Gastroesophageal sphincter (tissue), 4 donors: ENCODE measurements at places on chromosomes 11 and 22. TPM values are rescaled to one million over a fixed set of nuclear protein-coding genes. Genes with fewer than 3 reads are reported as not detected.

The H19 gene
- total RNA-seq, result 406 TPM

DNA sequence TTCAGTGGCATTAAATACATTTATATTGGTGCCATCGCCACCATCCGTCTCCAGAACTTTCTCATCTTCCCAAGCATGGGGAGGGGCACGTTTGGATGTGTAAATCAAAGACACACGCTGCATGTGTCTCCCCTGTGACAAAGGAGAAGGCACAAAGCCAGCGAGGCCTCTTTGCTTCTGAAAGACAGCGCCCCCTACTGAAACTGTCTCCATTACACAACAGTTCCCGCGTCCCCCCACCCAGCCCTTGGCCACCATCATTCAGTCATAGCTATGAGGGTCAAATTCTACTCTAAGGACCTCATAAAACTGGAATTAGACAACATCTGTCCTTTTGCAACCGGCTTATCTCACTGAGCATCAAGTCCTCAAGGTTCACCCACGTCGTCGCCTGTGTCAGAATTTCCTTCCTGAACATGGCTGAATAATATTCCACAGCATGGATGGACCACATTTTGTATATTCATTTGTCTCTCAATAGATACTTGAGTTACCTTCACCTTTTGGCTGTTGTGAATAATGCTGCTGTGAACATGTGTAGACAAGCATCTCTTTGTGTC, 64.8 kb downstream of the IGF2 start:
- H3K27ac ChIP-seq, result no peak overlapping the region
- no peaks in the 10 kb centered on the region for H3K4me1 ChIP-seq
- no peaks in the 10 kb centered on the region for H3K36me3 ChIP-seq
- peaks cover 51% of the 10 kb centered on the region for H3K27me3 ChIP-seq
- no peak overlapping the region for H3K4me3 ChIP-seq

- H3K4me3 ChIP-seq, result no peak overlapping the region
- no peaks in the 10 kb centered on the region for H3K36me3 ChIP-seq
- no peak for ATAC-seq
- no peak overlapping the region for H3K27ac ChIP-seq
Measured at GRCh38 chr11:107247167-107247861, 210.3 kb downstream of the CWF19L2 start.

DNA sequence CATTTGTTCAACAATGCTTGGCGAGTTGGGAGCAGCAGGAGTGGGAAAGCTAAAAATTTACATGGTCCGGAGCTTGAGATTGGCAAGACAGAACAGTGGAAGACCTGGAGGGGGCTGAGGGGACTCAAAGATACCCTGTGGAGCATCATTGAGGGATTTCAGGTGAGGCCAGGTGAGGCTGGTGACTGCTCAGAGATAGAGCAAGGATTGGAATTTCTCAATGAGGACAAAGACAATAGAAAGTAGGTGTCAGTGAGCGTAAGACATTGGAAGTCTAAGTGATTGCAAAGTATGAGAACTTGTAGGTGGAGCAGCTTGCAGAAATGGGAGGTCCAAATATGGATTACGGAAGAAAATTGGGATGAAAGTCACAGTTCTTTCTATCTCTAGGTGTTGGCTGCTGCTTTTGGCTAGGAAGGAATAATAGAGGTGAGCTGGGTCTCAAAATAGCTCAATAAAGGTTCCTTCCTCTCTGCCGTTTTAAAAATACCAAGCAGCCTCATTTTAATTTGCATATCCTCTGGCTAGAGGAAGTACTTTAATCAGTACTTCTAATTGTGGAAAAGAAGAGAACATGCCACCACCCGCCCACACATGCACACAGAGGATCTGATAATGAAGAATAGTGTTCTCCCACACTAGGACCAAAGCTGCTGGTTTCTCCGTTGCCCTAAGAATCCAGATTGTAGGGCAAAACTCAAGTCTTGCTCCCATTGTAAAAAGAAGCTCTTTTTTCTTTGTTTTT, 41.8 kb upstream of the SORL1-AS1 start:
- no peak overlapping the region for H3K27ac ChIP-seq
- no peak overlapping the region for H3K4me3 ChIP-seq
- ATAC-seq, result no peak
- peaks cover 19% of the 10 kb centered on the region for H3K36me3 ChIP-seq
- H3K4me1 ChIP-seq, result no peaks in the 10 kb centered on the region

- H3K27me3 ChIP-seq, result no peaks in the 10 kb centered on the region
- peaks cover 10% of the 10 kb centered on the region for H3K4me1 ChIP-seq
- H3K36me3 ChIP-seq, result no peaks in the 10 kb centered on the region
- no peak overlapping the region for H3K27ac ChIP-seq
- no peak for ATAC-seq
Measured at GRCh38 chr11:103948187-103948763, 88.2 kb upstream of the DDI1 start.

The FBLN1 gene
- 597 TPM for total RNA-seq

DNA sequence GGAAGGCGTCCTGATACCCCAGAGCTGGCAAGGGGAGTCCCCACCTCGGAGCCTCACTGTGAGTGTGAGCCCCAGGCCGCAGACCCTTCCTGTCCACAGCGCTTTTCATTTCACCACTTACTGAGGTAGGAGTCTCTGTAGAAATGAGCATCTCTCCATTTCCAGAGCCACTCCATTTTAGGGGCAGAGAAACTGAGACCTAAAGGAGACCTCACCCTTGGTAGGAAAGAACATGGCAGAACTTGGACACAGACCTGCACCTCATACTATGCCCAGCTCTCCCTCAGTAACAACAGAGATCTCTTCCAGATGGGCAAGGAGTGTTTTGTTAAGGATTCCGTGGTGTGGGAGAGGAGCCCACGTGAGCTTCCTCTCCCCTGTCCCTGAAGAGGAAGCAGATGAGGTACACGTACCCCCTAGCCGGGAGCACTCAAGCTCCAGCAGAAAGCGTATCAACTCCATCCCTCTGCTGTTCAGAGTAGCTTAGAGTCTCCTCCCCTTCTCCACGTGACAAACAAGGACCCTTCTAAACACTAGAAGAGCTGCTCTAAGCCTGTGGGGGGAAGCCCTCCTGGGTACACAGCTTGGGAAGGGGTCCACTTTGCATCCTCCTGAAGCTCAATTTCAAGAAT, 532 bp upstream of the VSIG2 start:
- H3K36me3 ChIP-seq, result no peaks in the 10 kb centered on the region
- H3K4me1 ChIP-seq, result peaks cover 23% of the 10 kb centered on the region
- H3K4me3 ChIP-seq, result no peak overlapping the region
- no peak overlapping the region for H3K27ac ChIP-seq

DNA sequence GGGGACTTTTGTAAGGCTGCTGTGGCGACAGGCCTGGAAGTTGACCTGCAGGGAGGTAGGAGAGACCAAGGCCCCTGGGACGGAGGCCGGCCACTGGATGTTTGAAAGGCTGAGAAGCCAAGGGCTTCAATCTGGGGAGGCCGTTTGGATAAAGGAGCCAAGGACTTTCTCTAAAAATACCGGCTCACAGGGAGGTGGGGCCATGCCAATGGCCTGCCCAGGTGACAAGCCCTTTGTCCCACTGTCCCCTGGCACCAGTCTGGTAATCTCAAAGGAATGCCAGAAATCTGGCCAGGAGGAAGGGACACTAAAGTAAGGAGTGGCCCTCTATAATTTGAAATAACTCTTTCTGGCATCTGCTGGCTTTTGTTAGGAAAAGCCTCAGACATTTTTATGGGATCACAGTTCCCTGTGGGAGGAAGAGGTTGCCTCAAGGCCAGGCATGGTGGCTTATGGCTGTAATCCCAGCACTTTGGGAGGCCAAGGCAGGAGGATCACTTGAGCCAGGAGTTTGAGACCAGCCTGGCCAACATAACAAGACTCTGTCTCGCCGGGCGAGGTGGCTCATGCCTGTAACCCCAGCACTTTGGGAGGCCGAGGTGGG, 1.9 kb upstream of the CHKA start:
- no peak for ATAC-seq
- H3K4me1 ChIP-seq, result peaks cover 18% of the 10 kb centered on the region
- no peaks in the 10 kb centered on the region for H3K36me3 ChIP-seq
